Muscle of back (tissue), 13 donors: ENCODE measurements at places on chromosomes 11 and 22. TPM values are rescaled to one million over a fixed set of nuclear protein-coding genes. Genes with fewer than 3 reads are reported as not detected.

Gene VSIG10L2
- polyA plus RNA-seq: not detected

Gene CCDC88B
- polyA plus RNA-seq: 3.3 TPM

Gene TNNT3
- polyA plus RNA-seq: 8,197 TPM

Gene RASSF10
- polyA plus RNA-seq: 0.27 TPM

Gene P2RX6
- 19.5 TPM for polyA plus RNA-seq

Gene SREBF2
- 87.3 TPM for polyA plus RNA-seq

Gene SCT
- polyA plus RNA-seq: 61.8 TPM

Gene KCNQ1OT1
- 1.6 TPM for polyA plus RNA-seq

Gene OR4D5
- polyA plus RNA-seq: not detected

Gene CEND1
- polyA plus RNA-seq: 1.0 TPM

Gene BANF1
- 226 TPM for polyA plus RNA-seq

Gene NCAM1
- 145 TPM for polyA plus RNA-seq

Gene PANX3
- not detected for polyA plus RNA-seq

DNA sequence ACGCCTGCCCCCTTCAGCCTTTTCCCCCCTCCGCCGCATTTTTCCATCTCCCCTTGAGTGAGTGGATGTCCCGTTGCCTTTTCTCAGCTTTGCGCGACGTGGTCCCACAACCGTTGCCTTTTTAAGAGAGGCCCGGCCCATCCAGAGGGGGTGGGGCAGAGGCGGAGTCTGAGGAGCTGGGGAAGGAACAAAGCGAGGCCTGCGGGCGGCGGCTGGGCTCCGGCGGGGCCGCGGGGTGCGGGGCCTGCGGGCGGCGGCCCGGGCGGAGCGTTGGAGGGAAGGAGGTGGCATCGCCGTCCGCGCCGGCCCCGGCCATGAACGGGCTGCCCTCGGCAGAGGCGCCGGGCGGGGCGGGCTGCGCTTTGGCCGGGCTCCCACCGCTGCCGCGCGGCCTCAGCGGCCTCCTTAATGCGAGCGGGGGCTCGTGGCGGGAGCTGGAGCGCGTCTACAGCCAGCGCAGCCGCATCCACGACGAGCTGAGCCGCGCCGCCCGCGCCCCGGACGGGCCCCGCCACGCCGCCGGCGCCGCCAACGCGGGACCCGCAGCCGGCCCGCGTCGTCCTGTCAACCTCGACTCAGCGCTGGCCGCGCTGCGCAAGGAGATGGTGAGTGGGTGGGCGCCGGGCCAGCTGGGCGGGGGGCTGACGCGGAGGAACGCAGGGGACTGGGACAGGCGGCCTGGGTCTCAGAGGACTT is at the start of gene FAM89B:
FAM89B (plus strand) TSS at position 183 of the 696 bp plus-strand sequence; CDS start at position 315, 132 bp downstream.
- DNase-seq: peak; percentile 96

GRCh38 chr22:23519442-23520157 is 60.5 kb downstream of the IGLL1 start:
- DNase-seq: no peak

GRCh38 chr11:824292-824880 is 3.3 kb upstream of the CRACR2B start:
- DNase-seq: peak; percentile 80

DNA sequence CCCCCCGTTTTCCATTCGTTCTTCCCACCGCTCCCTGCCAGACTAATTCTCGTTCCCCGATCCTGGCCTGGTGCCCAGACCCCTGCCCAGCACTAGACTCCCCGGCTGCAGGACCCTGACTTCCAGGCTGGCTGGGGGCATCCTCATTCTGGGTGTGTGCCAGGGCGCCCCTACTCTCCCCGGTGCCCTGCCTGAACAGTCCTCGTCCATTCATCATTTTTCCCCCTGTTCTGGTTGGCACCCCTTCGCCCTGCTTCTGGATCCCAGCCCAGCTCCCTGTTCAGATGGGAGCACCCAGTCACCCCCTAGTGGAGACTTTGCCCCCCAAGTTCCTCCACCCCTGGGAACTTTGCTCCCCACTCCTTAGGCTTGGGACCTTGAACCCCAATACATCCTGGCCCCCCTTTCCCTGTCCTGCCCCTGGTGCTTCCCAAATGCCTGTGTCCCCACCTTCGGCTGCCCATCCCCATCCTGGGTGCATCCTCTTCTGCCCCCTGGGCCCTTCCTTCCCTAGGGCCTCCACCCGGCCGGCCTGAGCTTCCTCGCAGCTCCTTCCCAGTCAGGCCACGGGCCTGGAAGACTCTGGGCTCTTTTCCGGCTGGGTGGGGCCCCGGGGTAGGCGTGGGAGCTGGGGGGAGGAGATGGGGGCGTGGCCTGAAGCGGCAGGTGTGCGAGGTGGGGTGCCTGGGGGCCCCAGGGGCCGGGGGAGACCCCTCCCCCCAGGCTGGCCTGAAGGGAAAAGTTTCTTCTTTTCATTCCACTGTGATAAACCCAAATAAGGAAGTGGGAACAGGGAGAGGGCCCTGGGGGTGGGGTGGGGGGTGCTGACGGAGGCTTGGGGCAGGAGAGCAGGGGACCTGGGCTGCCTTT is 908 bp downstream of the PLCB3 start:
- no peak for DNase-seq

- peak; percentile 4 for DNase-seq
Observed at GRCh38 chr11:98180511-98180910, 840.2 kb upstream of the CNTN5 start.

GRCh38 chr11:16086229-16086819 is 270.0 kb downstream of the SOX6 start:
- DNase-seq: no peak

DNA sequence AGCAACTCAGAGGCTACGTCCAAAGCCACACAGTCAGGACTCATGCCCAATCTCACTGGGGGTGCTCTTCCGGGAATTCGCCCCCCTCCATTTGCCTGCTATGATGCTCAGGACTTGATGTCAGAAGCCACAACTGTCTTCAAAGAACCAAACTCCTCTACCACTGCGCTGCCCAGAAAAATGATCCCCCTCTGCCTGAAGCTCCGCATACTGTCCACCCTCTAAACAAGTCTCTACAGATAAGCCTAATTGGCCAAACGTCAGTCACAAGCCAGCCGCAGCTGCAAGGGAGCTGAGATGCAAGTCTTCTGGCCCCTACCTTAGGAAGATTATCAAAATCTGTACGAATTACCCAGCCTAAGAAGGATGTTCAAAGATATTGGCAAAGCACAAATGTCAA is 294.6 kb downstream of the BUD13 start:
- no peak for DNase-seq

DNA sequence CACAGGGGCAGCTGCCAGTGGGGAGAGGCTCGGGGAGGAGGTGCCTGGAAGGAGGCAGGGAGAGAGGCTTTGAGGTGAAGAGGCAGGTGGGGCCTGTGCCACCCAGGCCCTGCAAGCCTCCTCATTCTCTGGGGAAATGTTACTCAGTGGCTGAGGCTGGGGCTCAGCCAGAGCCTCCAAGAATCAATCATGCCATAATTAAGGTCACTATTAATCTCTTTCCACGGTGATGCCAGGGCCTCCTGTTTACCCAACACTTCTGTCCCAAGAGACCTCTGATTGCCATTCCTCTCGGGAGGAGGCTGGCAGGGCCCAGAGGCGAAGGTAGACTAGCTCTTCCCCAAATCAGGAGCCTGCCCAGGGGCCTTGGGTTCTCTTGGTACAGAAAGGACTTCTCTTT is 38.4 kb downstream of the GDPD5 start:
- DNase-seq: no peak

DNA sequence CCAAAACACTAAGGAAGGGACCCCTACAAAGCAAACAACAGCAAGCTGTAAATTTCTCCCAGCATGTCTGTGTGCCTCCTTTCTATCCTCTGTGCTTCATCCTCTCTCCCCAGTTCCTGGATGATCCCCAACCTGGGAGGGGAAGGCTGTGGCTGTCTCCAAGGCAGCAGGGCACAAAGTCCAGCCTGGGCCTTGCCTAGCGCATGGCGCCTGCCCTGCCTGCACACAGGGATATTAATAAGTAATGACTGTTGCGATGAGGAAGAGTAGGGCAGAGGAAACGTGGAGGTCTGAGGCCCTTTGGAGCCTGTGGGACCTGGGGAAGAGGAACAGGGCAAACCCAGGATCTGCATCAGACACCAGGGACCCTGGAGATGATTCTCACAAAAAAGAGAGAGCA is 2.0 kb downstream of the USH1C start:
- DNase-seq: no peak

- no peak for DNase-seq
Observed at GRCh38 chr11:90558328-90558865, 335.5 kb upstream of the CHORDC1 start.

- no peak for DNase-seq
Observed at GRCh38 chr11:7596975-7597391, 76.3 kb downstream of the CYB5R2 start.

GRCh38 chr22:37972527-37972926 is 11.8 kb downstream of the SOX10 start:
- peak; percentile 57 for DNase-seq

DNA sequence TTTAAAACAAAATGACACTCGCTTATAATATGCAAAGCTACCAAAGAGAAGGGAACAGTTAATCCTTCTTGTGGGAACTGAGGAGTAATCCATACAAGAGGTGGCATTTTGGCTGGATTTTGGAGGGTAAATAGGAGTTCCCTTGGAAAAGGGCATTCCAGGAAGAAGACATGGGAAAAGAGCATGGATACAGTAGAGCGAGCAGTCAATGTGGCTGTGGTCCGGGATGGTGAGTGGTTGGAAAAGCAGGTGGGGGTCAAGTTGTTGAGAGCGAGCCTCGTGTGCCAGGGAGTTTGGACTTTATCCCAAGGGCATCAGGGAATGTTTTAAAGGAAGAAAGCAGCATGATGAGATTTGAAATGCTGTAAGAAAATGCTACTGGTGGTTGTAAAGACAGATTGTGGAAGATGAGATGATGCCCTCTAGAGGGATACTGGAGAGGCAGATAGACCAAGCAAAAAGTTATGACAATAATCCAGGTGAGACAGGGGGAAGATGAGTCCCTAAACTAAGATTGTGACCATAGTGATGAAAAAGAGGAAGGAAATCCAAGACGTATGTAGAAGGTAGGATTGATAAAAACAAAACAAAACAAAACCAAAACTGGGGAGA is 3.8 kb upstream of the MMP7 start:
- DNase-seq: no peak

DNA sequence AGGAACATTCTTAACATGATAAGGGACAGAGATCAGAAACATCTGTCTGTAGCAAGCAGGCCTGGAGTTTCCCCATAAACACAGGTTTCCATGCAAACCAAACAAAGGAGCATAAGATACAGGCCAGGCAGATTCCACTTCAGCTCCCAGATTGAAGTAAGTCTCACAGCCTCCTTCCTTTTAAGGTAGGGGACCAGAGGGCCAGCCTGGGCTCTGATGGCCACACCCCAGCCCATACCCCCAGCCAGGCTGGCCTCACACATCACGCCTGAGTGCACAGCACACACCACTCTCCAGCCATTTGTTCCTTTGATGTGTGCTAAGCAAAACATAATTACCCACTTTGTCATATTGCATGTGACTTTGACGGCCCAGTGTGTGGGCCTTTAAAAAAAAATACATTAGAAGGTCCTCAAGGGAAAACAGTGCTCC is 518.7 kb downstream of the NTM start:
- DNase-seq: peak; percentile 90

GRCh38 chr11:11798586-11799438 is 43.0 kb upstream of the USP47 start:
- DNase-seq: peak; percentile 52

DNA sequence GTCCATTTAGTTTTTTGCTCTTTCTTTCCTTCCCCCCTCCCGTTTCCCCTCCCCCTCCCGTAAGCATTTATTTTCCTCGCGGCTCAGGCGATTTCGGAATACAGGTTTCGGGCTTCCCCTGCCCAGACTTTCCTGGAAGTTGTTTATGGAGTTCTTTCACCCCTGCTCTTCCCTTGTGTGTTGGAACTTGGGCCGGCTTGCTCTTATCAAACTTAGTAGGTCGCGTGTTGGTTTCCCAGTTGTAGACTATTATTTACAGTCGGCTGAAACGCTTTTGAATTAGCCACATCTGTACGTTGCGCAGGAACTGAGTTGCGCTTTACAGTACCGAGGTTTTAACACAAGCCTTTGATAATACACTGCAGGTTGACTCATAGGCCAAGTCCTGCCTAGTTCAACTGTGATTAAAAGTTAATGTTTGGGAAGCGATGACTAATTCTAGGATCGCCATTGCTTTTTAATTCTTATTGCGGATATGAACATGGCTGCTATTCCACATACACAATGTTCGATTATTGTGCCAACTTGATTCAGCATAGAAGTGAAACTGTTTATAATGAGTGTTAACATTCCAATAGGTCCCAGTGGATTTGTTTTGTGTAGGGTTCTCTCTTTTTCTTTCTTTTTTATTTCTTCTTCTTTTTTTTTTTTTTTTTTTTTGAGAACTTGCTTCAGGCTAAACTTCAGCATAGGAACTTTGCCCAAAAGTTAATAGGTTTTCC is 1.7 kb downstream of the YAP1 start:
- peak; percentile 82 for DNase-seq

GRCh38 chr11:12860827-12861226 is 148.3 kb upstream of the RASSF10 start:
- no peak for DNase-seq

GRCh38 chr11:63244862-63245261 is 1.5 kb upstream of the SLC22A25 start:
- no peak for DNase-seq

- no peak for DNase-seq
Observed at GRCh38 chr22:22789922-22790845, 97.4 kb upstream of the IGLL5 start.

GRCh38 chr22:34738661-34739400 is 327.1 kb upstream of the ISX start:
- no peak for DNase-seq

DNA sequence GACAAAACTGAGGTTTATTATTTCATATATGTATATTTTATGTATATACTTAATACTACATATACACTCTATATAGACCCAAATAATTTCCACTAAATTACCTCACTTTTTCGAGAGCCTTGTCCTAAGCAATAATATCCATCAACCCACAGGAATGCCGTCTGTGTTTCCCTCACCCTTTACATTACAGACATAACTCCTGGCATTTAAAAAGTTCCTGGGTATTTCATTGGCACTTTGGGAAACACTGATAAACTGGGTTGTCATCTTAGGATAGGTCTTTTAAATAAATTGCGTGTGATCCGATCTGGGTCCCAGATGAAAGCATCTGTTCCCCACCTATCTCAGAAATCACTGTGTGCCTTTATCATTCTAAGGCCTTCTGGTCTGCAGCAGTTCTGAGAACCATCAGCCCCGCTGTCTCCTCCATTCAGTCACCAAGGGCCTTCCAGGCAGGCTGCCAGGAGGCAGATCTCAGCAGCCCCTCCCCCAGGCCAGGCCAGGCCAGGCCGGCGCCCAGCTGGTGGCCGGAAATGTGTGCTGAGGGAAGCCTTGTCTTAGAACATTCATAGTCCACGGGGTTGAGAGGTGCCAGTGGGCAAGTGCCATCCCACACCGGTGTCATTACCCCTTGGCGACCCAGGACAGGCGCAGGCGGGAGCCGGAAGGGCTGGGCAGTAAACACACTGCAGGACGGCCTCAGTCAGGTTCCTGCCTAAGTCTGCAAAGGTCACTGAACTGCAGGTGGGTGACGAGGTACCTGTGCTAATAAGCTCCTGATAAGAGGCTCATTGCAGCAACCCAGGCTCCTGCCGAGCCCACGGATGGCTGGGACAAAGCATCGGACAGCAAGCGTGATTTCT is 3.3 kb downstream of the FGF19 start:
- DNase-seq: peak; percentile 65
